ENCODE measurements at places on chromosomes 7 and 10.
A peak's percentile ranks its signal among the peaks of the same experiment; 100 is the strongest.

- no peaks in the 10 kb centered on the region for H3K36me3 ChIP-seq
- no peak overlapping the region for H3K27ac ChIP-seq
- H3K4me1 ChIP-seq: no peaks in the 10 kb centered on the region
- no peak for DNase-seq
- no peaks in the 10 kb centered on the region for H3K27me3 ChIP-seq
- no peak overlapping the region for H3K4me3 ChIP-seq
Measured at GRCh38 chr10:65143723-65144122, 1622.5 kb downstream of the REEP3 start.

- H3K4me3 ChIP-seq: no peak overlapping the region
- H3K36me3 ChIP-seq: no peaks in the 10 kb centered on the region
Measured at GRCh38 chr10:57457972-57458512, 809.7 kb downstream of the IPMK start.

- DNase-seq: no peak
- H3K4me3 ChIP-seq: no peak overlapping the region
- H3K4me1 ChIP-seq: no peaks in the 10 kb centered on the region
Measured at GRCh38 chr10:67965456-67965855, 81.0 kb downstream of the SIRT1 start.

DNA sequence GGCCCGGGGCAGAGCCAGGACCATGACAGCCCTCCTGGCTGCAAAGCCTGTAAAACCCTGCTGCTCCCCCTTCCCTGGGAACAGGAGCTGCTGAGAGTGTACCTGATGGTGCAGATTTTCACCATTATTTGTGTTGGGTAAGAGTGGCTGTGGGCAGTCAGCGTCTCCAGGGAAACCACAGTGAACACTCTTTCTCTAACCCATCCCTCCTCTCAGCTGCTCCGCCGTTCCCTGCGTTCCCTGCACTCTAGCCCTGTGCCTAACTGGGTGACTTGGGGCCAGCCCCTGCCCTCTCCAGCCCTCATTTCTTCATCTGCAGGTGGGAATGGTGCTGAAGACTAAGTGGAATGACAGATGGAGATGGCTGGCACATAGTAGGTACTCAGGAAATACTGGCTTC lies 75.9 kb upstream of the PCBD1 start:
- DNase-seq: no peak
- H3K27me3 ChIP-seq: peaks cover 19% of the 10 kb centered on the region
- no peaks in the 10 kb centered on the region for H3K36me3 ChIP-seq
- H3K27ac ChIP-seq: no peak overlapping the region
- peaks cover 9% of the 10 kb centered on the region for H3K4me1 ChIP-seq
- H3K4me3 ChIP-seq: no peak overlapping the region

DNA sequence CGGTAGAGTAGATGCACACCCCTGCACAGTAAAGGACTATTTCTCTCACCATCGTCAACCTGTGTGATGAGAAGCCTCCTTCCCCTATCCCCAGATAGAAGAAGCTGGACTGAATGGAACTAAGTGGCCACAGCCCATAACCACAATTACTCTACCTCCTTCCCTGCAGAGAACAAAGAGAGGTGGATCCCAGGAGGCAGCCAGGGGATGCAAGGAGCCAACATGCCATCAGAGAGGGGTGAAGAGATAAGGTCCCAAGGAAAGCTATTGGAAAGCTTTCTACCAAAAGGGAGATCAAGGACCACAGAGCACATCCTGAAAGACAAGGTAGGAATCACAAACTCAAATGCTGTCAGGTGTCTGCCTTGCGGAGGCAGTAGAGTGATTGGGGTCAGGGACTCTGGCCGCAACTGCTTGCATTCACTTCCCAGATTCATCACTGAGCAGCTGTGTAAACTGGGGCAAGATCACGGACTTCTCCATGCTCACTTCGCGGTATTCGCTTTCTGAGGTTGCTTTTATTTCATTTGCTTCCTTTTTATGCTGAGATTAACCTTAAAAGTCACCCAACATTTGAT lies 81.6 kb upstream of the MYO3A start:
- H3K27me3 ChIP-seq: no peaks in the 10 kb centered on the region
- H3K4me1 ChIP-seq: no peaks in the 10 kb centered on the region
- DNase-seq: no peak
- no peaks in the 10 kb centered on the region for H3K36me3 ChIP-seq
- H3K4me3 ChIP-seq: no peak overlapping the region

DNA sequence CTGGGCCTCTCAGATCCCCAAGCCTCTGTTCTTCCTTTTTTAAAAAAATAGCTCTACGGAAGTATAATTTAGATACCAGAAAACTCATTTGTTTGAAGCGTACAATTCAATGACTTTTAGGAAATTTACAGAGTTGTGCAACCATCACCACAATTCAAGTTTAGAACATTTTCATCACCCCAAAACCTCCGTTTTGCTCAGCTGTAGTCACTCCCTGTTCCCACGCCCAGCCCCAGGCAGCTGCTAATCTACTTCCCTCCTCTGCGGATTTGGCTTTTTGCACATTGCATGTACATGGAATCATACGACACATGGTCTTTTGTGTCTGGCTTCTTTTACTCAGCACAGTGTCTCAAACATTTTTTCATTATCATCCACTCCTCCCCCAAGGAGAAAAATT lies 229.2 kb downstream of the TCF7L2 start:
- no peak overlapping the region for H3K27ac ChIP-seq
- H3K4me3 ChIP-seq: no peak overlapping the region
- H3K27me3 ChIP-seq: peaks cover 5% of the 10 kb centered on the region
- DNase-seq: no peak
- no peaks in the 10 kb centered on the region for H3K4me1 ChIP-seq

- no peaks in the 10 kb centered on the region for H3K27me3 ChIP-seq
- no peaks in the 10 kb centered on the region for H3K4me1 ChIP-seq
- H3K27ac ChIP-seq: peak overlapping the region; percentile 12
- H3K36me3 ChIP-seq: no peaks in the 10 kb centered on the region
- H3K4me3 ChIP-seq: no peak overlapping the region
Measured at GRCh38 chr10:124657806-124658205, 86.4 kb downstream of the FAM53B start.

DNA sequence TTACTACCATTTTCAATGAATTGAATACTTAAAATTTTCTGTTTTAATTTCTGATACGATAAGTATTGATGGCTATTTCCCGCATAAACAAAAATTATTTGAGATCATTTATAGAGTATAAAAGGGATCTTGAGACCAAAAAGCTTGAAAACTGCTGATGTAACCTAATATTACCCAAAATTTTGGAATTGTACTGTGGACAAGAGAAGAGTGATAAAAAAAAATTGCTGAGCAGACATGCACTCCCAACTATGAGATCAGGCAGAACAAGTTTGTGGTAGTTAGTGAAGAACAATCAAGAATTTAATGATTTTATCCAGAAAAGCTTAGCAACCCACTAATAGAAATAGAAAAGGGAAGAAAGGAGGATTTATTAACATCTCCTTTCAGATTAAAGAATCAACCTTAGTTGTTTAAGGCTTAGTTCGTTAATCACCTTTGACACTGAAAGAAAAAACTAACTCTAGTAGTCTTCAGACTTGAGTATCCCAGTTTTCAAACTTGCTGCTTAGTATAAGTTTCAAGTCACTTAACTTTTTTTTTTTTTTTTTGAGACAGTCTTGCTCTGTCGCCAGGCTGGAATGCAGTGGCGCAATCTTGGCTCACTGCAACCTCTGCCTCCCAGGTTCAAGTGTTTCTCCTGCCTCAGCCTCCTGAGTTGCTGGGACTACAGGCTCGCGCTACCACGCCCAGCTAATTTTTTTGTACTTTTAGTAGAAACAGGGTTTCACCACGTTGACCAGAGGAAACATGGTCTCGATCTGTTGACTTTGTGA lies 50.6 kb upstream of the ZC3HAV1 start:
- DNase-seq: no peak
- no peaks in the 10 kb centered on the region for H3K4me1 ChIP-seq
- H3K4me3 ChIP-seq: no peak overlapping the region
- H3K36me3 ChIP-seq: no peaks in the 10 kb centered on the region
- no peaks in the 10 kb centered on the region for H3K27me3 ChIP-seq

GRCh38 chr10:11175823-11176243 lies 158.2 kb downstream of the CELF2 start:
- H3K4me1 ChIP-seq: peaks cover 8% of the 10 kb centered on the region
- no peaks in the 10 kb centered on the region for H3K27me3 ChIP-seq
- no peak for DNase-seq
- no peak overlapping the region for H3K4me3 ChIP-seq
- no peak overlapping the region for H3K27ac ChIP-seq

- H3K27ac ChIP-seq: no peak overlapping the region
- no peaks in the 10 kb centered on the region for H3K27me3 ChIP-seq
- DNase-seq: no peak
- H3K36me3 ChIP-seq: no peaks in the 10 kb centered on the region
- H3K4me1 ChIP-seq: no peaks in the 10 kb centered on the region
- H3K4me3 ChIP-seq: no peak overlapping the region
Measured at GRCh38 chr10:26090762-26091161, 125.8 kb upstream of the GAD2 start.

DNA sequence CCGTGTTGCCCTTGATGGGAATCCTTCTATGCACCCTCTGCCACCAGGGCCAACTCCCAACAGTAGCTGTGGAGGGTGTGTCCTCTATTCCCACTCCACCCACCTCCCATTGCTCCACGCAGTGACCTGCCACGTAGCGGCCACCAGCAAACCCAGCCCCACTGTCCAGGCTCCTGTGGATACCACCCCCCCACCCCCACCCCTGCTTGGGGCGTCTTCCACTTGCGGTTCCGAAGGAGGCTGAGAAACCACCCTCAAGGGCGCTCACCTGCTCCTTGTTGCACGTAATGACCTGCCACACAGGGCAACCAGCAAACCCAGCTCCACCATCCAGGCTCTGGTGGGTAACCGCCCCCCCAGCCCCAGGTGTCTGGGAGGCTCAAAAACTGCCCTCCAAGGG lies 72.0 kb downstream of the DIP2C start:
- H3K4me1 ChIP-seq: peaks cover 32% of the 10 kb centered on the region
- H3K27me3 ChIP-seq: no peaks in the 10 kb centered on the region
- no peak for DNase-seq
- no peak overlapping the region for H3K4me3 ChIP-seq

DNA sequence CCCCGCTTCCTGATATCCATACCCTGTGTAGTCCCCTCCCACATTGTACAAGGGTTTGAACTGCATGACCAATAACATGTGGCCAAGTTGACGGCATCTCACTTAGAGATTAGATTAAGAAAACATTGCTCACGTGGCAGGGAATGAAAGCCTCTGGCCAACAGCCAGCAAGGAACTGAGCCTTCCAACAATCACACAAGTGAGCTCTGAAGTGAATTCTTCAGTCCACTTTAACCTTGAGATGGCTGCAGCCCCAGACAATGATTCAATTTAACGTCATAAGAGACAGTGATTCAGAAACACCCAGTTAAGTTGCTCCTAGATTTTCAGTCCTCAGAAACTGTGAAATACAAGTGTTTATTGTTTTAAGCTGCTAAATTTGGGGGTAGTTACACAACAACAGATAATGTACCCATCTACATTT lies 165.9 kb upstream of the PLXNA4 start:
- H3K27me3 ChIP-seq: no peaks in the 10 kb centered on the region
- peak; percentile 98 for DNase-seq
- H3K4me3 ChIP-seq: no peak overlapping the region

DNA sequence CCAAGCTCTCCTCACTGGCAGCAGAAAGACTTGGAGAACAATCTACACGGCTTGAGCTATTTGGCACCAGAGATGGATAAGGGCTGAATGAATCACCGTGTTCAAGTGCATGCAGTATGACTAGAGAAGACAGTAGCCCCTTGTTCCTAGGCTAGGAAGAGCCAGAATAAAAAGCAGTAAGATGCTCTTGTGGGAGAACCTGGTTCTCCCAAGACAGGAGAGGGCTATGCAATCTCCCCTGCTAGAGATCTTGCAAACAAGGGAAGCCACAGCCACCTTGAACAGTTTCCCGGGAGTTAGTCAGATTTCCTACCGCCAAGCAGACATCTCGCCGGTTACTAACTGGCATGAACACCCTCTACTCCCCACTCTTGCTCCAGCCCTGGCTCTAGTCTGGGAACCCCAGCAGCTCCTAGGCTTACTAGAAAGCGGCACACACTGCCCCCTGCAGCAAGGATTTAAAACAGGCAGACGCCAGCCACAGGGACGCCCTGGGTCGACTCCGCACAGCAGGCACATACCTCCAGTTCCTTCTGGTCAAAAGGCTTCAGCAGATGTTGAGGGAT lies 107.3 kb downstream of the SMURF1 start:
- H3K4me3 ChIP-seq: no peak overlapping the region
- H3K27me3 ChIP-seq: no peaks in the 10 kb centered on the region
- DNase-seq: peak; percentile 89
- no peak overlapping the region for H3K27ac ChIP-seq
- H3K4me1 ChIP-seq: peaks cover 10% of the 10 kb centered on the region
- peaks cover 57% of the 10 kb centered on the region for H3K36me3 ChIP-seq

- H3K27ac ChIP-seq: no peak overlapping the region
- no peaks in the 10 kb centered on the region for H3K36me3 ChIP-seq
- peaks cover 12% of the 10 kb centered on the region for H3K4me1 ChIP-seq
- no peak for DNase-seq
Measured at GRCh38 chr7:102467581-102468477, 3.0 kb downstream of the LRWD1 start.

DNA sequence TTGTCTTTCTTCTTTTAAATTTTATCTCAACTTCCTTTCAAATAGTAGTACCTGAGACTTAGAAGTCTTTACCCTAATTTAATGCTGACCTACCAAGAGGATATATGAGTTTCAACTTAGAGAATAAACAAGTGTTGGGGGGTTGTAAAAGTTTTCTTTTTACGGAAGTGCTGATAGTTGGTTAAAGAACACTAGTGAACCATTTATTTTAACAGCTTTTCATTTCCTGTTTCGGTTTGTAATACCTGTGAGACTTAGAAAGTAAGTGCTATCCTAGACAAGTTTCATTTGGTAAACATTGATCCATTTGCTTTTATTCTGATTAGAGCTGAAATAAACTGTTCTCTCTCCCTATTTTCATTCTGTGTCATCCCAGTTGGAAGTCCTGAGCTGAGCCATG lies 683.1 kb upstream of the SORCS1 start:
- no peaks in the 10 kb centered on the region for H3K36me3 ChIP-seq
- no peaks in the 10 kb centered on the region for H3K27me3 ChIP-seq
- no peaks in the 10 kb centered on the region for H3K4me1 ChIP-seq
- no peak overlapping the region for H3K4me3 ChIP-seq
- DNase-seq: no peak

GRCh38 chr7:129591868-129592267 lies 19.7 kb upstream of the NRF1 start:
- H3K27ac ChIP-seq: no peak overlapping the region
- H3K4me3 ChIP-seq: no peak overlapping the region
- H3K36me3 ChIP-seq: no peaks in the 10 kb centered on the region
- DNase-seq: no peak

DNA sequence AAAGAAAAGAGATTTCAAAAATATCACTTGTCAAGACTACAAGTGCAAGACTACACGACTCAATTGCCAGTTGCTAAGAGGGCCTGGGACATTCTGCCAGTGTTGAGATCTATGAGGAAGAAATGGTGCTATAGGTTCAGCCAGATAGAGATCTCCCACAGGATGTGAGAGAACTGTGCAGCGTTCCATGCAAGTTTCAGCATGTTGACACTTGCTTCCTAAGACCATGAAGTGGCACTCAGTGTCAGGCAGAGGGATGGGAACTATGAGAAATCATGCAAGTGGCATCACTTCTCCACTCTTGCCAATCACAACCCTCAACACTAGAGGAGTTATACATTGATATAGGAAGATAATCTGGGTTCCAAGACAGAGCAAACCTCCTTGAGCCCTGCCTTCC lies 210.3 kb downstream of the CHRM2 start:
- H3K4me1 ChIP-seq: peaks cover 18% of the 10 kb centered on the region
- no peak overlapping the region for H3K4me3 ChIP-seq
- H3K36me3 ChIP-seq: no peaks in the 10 kb centered on the region
- DNase-seq: no peak
- H3K27me3 ChIP-seq: no peaks in the 10 kb centered on the region

GRCh38 chr7:128309976-128310375 lies 33.7 kb downstream of the RBM28 start:
- no peaks in the 10 kb centered on the region for H3K27me3 ChIP-seq
- H3K4me1 ChIP-seq: no peaks in the 10 kb centered on the region
- DNase-seq: no peak
- no peak overlapping the region for H3K27ac ChIP-seq
- H3K36me3 ChIP-seq: peaks cover 53% of the 10 kb centered on the region
- no peak overlapping the region for H3K4me3 ChIP-seq

Measured in astrocyte (in vitro differentiated cells and primary cell).